ENCODE measurements at places on chromosomes 5 and 9. TPM values are rescaled to one million over a fixed set of nuclear protein-coding genes. Genes with fewer than 3 reads are reported as not detected.

The NTNG2 gene
- total RNA-seq: 5.9 TPM

The CD72 gene
- total RNA-seq: 11.9 TPM

The GHR gene
- total RNA-seq: not detected

The PCDHB2 gene
- total RNA-seq: not detected

The CD180 gene
- 0.88 TPM for total RNA-seq

The DOCK8 gene
- 370 TPM for total RNA-seq

The FAM221B gene
- total RNA-seq: not detected

All from activated CD4-positive, alpha-beta memory T cell treated with anti-CD3 and anti-CD28 coated beads, Interleukin-2, amount 10 ng/mL, durations not matched to agents 7 days and 5 days (primary cell).